ENCODE measurements at places on chromosomes 13 and 19. TPM values are rescaled to one million over a fixed set of nuclear protein-coding genes. Genes with fewer than 3 reads are reported as not detected.
A peak's percentile ranks its signal among the peaks of the same experiment; 100 is the strongest.

DNA sequence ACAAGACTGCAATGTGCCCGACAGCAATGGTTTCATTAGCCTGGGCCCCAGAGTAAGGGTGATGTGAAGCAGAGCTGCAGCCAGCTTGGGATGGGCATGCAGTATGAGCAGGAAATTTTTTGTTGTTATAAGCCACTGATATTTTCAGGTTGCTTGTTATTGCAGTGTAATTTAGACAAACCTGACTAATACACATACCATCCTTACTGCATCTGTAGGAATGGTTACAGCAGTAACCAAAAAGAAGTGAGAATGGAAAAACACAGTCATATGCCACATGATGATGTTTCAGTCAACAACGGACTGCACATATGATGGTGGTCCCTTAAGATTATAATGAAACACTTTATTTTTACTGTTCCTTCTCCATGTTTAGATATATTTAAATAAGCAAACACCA, 8.6 kb upstream of the POMP start:
- no peak overlapping the region for H3K4me3 ChIP-seq
- DNase-seq: no peak
- peaks cover 10% of the 10 kb centered on the region for H3K36me3 ChIP-seq

- H3K27me3 ChIP-seq: no peaks in the 10 kb centered on the region
- no peaks in the 10 kb centered on the region for H3K36me3 ChIP-seq
These were observed 17.9 kb downstream of the SLC25A42 start for GRCh38 chr19:19081642-19082151.

GRCh38 chr19:40629346-40629745, 28.2 kb downstream of the LTBP4 start:
- no peaks in the 10 kb centered on the region for H3K4me1 ChIP-seq
- H3K36me3 ChIP-seq: no peaks in the 10 kb centered on the region
- no peaks in the 10 kb centered on the region for H3K27me3 ChIP-seq
- no peak overlapping the region for H3K4me3 ChIP-seq
- no peak overlapping the region for H3K27ac ChIP-seq
- peak; percentile 15 for DNase-seq

GRCh38 chr19:46959894-46960556, 59.6 kb upstream of the NPAS1 start:
- no peaks in the 10 kb centered on the region for H3K27me3 ChIP-seq
- DNase-seq: no peak
- H3K36me3 ChIP-seq: peaks cover 8% of the 10 kb centered on the region
- peak overlapping the region; percentile 84 for H3K27ac ChIP-seq
- no peak overlapping the region for H3K4me3 ChIP-seq
- H3K4me1 ChIP-seq: peaks cover 26% of the 10 kb centered on the region

DENND1C gene
- 0.11 TPM for polyA plus RNA-seq

MAMSTR gene
- 1.1 TPM for polyA plus RNA-seq
